Frontal cortex (tissue), 4 donors: ENCODE measurements at places on chromosomes 12 and 14.

- DNase-seq, result no peak
Measured at GRCh38 chr14:95697764-95698163, 11.5 kb downstream of the TCL1B start.

DNA sequence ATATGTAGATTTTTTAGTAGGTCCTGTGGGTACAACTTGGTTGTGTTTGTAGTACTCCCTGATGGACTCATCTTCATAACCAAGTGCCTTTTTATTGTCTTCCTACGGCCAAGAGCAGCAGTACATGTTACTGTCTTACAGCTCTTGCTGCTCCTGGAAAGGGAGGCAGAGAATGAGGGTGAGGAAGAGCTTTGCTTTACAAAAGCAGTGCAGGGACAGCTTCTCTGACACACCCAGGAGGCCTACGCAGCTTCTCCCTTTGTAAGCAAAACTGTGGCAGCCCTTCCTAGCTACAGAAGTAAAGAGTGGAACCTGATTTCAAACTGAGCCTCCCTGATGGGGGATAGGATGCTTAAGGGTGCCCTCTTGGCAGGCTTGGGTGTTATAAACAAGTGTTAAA lies 18.6 kb downstream of the MYRFL start:
- DNase-seq, result no peak

DNA sequence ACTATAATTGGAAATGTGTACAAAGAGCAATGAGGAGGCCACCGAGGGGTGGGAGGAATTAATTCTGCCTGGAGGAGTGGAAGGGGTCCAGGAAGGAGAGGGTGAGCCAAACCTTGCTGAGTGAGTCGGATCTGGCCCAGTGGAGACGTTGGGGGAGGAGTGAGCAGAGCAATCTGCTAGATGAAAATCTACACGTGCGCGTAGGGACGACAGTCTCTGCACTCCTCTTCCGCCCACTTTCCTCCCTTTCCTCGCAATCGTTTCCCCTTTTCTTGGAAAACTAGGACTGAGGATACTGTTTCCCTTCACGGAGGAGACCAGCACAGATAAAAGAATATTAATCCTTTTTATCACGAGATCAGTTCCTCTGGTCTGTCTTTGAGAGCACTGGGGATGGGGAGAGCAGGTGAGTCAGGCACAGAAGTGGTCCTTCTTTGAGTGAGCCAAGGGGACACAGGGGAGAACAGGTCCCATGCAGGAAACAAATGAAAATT lies 2.9 kb upstream of the NAB2 start:
- peak; percentile 7 for DNase-seq

GRCh38 chr12:25427337-25428249 lies 125.5 kb downstream of the LMNTD1 start:
- DNase-seq, result no peak

DNA sequence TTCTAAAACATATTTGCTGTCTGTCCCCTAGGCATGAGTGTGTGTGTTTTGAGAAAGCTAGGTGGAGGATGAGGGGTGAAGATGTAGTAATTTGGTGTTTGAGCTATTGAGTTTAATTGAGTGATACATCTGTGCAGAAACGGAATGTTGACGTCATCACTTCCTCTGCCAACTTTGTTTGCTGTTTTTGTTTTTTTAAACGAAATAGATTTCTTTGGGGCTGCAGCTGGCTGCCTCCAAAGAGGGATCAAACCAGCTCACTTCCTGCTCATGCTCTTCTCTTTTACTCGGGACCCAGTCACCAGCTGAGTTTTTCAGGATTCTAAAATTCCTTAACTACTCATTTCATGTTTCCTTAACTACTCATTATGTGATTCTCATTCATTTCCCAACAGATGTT lies 19.5 kb upstream of the CRACR2A start:
- no peak for DNase-seq

- DNase-seq, result no peak
Measured at GRCh38 chr12:19548834-19549233, 109.5 kb downstream of the AEBP2 start.
